ENCODE measurements at places on chromosomes 13 and 19.

DNA sequence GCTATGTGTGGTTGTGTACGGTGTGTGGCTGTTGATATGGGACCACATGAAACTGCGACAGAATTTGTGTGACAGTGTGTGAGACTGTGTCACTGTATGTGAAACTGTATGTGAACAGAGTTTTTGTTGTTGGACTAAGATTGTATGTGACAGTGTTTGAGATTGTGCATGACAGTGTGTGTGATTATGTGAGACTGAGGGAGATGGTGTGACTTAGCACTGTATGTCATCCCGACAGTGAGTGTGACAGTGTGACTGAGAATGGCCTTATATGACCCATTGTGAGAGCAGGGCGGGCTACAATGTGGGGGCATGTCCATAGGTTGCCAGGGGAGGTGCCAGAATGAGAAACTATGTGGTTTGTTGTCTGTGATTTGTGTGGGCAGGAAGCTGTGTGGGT is 930 bp downstream of the ZNF583 start:
- no peak for DNase-seq

DNA sequence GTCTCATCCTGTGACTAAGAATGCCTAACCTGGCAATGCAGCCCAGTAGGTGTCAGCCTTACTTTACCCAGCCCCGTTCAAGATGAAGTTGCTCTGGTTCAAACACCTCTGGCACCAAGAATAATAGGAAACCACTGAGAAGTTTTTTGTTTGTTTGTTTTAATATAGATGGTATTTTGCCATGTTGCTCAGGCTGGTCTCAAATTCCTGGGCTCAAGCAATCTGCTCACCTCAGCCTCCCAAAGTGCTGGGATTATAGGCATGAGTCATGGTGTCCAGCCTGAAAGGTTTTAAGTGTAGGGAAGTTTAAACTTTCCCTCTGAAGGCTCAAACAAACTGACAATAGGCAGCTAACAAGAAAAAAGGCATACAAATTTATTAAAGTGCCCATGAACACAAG is 51.2 kb upstream of the ABCC4 start:
- DNase-seq = no peak

GRCh38 chr13:55464222-55464621 is 1676.5 kb upstream of the PRR20A start:
- no peak for DNase-seq

- DNase-seq = no peak
Measured at GRCh38 chr13:55653497-55653896, 1487.2 kb upstream of the PRR20A start.

- no peak for DNase-seq
Measured at GRCh38 chr19:45164577-45165335, 4.0 kb upstream of the NKPD1 start.

- no peak for DNase-seq
Measured at GRCh38 chr19:10870501-10870954, 825 bp upstream of the CARM1 start.
